ENCODE measurements at places on chromosomes 7 and 10. TPM values are rescaled to one million over a fixed set of nuclear protein-coding genes. Genes with fewer than 3 reads are reported as not detected.

Gene NEURL1
- 19.9 TPM for total RNA-seq

Gene GLRX3
- total RNA-seq: 168 TPM

Gene NEUROG3
- total RNA-seq: not detected

Gene TRIM50
- not detected for total RNA-seq

Gene GPAM
- total RNA-seq: 13.0 TPM

Gene OGDHL
- 3.0 TPM for total RNA-seq

DNA sequence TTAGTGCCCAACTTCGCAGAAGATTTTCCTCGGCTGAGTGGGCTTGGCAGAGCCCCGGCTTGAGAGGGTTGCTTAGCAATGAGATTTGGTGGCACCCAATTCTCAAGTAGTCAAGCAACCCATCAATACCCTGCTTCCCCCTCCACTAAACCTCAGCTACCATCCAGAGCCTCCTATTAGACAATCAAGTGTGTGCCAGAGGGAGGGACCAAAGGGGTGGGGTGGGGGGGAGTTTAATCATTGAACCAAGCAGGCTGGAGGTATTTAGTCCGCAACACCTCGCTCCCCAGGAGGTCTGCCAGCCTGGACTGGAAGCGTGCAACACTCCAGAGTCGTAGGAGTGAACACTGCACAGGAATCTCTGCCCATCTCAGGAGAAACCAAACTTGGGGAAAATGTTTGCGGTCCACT is at the start of gene HKDC1:
Gene HKDC1, plus strand, starts transcription at position 292 of the 411 bp plus-strand sequence. Its CDS starts 104 bp downstream, at position 396.
- DNase-seq: peak; percentile 50

GRCh38 chr7:37198906-37199485 is 249.7 kb downstream of the ELMO1 start:
- DNase-seq: peak; percentile 75

DNA sequence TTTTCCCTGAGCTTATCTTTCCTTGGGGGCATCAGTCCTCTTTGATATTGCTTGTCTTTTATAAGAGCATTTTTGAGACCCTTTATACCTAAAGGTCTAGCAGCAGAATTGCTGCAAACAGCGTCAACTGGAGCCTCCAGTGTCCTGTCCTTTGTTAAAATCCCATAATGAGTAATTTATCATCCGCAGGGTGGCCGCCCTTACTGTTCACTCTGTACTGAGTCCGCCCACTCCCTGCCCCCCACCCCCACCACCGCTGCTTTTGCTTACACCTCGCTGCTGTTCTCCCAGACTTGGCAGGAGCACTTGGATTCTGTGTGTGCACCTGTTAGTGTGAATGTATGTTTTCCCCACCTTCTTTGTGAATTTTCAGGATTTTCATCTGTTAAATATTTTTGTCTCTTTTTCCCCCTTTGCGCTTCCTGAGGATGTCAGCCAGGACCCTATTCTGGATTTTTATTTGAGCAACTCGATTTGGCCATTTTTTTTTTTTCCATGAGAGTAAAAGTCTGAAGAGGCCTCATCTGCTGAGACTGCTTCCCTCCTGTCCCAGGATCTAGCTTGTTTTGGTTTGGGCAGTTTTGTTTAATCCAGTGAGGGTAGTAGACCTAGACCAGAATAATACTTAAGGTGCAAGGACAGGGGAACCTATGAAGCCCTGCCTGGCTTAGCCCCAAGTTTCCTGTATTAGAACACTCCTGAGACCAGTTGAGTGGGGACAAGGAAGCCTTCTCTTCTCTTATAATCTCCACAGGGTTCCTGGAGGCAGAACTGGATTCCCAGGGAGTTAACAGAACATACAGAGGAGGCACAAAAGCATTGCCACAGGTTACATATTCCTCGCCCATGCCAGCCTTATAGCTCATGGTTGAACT is 8.2 kb downstream of the AGFG2 start:
- DNase-seq: no peak

DNA sequence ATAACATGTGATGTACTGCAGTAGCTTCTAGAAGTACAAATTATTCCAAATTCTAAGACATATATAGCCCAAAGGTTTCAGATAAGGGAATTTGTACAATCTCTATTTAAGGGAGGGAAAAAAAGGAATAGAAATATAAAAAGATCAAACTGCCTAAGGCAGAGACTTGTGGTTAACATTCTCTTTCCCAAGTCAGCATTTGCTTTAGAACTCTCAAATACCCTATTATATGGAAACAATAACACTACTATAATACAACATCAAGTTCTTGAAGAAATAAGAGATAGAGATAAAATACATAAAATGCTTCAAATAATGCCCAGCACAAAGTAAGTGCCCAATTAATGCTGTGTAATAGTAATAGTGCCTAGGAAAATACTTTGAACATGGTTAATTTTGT is 123.1 kb downstream of the CRPPA start:
- DNase-seq: no peak

DNA sequence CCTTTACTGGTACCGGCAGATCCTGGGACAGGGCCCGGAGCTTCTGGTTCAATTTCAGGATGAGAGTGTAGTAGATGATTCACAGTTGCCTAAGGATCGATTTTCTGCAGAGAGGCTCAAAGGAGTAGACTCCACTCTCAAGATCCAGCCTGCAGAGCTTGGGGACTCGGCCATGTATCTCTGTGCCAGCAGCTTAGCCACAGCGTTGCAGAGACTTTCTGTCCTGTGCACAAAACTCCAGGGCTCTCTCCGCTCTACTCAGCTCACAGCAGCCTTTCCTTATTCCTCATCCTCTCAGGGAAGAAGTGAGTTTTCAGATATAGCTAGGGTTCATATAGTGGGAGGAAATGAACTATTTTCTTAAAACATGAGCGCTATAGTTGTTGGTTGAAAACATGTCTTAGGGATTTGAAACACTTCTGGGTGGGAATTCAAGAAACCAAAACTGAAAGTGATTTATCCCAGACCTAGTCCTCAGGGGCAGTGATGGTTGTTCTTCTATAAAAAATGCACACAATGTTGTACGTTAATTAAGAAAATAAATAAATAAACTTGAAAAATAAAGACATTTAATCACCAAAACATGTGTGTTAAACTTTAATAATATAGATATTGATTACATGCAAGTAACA is 150.2 kb upstream of the PRSS58 start:
- DNase-seq: peak; percentile 54

- peak; percentile 55 for DNase-seq
These were observed 1.2 kb upstream of the HOXA2 start for GRCh38 chr7:27103489-27104226.

GRCh38 chr7:116211006-116211912 is 920 bp downstream of the TES start:
- peak; percentile 97 for DNase-seq

- DNase-seq: no peak
These were observed 20.6 kb downstream of the PAPOLB start for GRCh38 chr7:4841007-4841784.

GRCh38 chr7:5598261-5598761 is 174.7 kb upstream of the TNRC18 start:
- DNase-seq: no peak

DNA sequence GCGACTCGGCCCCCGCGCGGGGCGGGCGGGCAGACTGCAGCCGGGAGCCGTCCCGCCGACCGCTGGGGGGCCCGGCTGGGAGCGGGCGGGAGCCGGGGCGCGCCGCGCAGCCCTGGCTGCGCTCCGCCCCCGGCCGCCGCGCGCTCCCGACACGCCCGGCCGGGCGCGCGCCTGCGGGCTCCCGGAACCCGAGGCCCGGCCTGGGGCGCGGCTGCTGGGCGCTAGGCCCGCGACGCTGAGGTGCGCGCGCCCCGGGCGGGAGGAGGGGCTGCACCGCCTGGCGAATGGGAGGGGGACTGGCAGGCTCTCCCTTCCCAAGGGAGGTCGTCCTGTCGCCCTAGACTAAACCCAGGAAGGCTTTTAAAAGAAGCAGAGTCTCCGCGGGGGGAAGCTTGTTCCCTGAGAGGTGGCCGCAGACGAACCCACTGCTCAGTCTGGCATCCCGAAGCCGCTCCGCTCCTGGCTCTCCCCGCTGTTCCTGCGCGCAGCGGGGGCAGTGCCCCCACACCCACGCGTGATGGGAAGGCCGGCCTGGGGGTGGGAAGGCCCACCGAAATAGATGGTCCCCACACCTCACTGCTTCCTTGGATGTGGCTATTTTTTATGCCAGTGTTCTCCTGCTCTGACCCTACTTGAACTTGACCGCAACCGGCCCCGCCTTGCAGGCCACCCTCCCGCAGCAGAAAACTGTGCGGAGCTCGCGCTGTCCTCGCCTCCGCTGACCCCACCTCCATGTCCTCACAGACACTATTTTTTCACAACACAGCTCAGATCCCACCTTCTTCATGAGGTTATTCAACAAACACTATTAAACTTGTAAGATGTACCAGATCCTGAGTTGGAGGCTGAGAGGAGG is at the start of gene VOPP1:
Gene VOPP1, minus strand, starts transcription at position 125 of the 856 bp plus-strand sequence. CDS start 178 bp downstream, outside the sequence.
- DNase-seq: peak; percentile 56

GRCh38 chr10:118799777-118800176 is 45.0 kb upstream of the CACUL1 start:
- peak; percentile 85 for DNase-seq

DNA sequence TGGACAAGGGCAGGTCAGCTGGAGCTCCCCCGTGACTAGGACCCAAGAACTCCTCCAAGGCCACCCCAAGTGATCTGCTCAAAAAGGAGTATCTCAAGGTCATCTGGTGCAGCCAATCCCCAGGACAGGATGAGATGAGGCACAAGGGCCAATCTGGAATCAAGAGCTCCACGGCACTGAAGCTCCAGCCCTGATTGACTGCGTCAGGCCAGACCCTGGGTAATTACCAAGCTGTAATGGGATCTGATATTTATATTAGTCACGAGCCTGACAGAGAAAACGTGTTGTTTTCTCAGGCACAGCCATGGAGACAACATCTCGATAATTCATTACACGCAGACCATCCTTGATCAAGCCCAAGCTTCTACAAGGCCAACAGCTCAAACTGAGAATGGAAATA is 4.2 kb downstream of the KCNMA1 start:
- no peak for DNase-seq

DNA sequence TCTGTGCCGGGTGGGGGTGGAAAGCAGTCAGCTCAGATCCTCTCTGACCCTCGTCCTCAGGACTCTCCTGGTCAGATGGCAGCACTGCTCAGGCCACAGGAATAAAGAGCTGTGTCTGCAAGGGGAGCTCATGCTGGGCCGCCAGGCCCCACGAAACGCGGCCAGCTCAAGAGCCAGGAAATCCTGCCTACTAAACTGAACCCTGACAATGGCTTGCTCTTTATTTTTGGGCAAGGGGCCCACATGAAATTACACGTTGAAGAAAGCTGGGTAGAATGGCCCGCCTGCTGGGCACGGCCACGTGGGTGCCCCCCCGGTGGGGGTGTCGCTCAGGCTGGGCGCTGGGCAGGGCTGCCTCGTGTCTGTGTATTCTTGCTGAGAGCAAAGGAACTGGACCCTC is 103.0 kb downstream of the ITIH5 start:
- DNase-seq: no peak

DNA sequence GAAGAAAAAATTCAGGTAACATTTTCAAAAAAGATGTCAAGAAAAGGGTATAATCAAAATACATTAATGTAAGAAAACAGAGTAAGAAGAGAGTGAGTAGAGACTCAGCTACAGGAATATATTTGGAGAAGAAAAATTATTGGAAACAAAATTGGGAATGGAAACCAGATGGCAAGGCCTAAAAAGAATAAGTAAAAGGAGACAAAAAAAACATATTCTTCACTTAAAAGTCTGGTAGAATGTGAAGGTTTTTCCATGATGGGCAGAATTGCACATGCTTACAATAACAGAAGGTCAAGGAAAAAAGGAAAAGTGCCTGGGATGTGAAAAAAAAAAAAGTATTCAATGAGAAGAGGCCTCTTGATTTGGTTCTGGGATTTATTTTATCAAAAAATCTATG is 1061.8 kb upstream of the LRRTM3 start:
- no peak for DNase-seq

GRCh38 chr7:4882169-4883032 is 1.1 kb downstream of the RADIL start:
- DNase-seq: no peak

DNA sequence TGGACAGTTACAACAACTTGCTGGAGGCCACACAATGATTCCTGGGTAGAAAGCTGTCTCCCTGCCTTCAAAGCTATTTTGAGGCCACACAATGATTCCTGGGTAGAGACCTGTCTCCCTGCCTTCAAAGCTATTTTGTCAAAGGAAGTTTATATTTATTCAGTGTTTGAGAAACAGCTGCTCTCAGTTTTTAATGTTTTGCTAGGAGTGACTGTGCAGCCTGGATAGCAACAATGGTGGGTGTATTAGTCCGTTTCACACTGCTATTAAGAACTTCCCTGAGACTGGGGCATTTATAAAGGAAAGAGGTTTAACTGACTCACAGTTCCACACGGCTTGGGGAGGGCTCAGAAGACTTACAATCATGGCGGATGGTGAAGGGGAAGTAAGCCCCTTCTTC is 3.9 kb upstream of the SGPL1 start:
- DNase-seq: no peak

GRCh38 chr10:12097791-12098190 is 29.0 kb downstream of the DHTKD1 start:
- DNase-seq: peak; percentile 26

DNA sequence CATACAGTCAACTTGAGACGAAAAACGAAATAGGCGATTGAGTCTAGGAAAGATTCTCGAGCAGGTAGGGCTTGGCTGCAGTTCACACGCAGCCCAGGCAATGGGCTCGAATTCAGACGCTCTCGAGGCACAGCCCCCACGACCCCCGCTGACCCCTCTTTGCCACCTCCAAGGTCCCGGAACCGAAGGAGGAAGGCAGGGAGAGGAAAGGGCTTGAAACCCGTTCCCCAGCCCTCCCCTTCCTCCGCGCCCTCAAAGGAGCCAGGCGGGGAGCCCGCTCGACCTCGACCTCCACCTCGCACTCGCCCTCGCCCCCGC is 441 bp downstream of the CCDC186 start:
- DNase-seq: peak; percentile 15

DNA sequence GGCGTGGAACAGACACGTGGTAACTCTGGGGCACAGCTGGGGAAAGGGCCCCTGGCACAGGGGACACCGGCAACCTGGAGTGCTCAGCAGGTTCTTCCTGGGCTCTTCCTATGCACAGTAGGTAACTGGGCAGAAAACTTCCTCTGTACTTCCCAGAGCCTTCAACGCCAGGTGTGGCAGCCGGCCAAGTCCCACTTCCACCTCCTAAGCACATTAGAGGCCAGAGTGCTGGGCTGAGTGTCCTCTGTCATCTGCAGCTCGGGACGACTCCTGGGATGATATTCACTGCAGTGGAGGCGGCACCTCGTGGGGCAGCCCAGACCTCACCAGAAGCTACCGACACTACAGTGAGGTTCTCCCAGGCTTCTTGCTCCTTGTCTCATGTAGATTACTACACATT is 114.5 kb downstream of the LARP4B start:
- no peak for DNase-seq

DNA sequence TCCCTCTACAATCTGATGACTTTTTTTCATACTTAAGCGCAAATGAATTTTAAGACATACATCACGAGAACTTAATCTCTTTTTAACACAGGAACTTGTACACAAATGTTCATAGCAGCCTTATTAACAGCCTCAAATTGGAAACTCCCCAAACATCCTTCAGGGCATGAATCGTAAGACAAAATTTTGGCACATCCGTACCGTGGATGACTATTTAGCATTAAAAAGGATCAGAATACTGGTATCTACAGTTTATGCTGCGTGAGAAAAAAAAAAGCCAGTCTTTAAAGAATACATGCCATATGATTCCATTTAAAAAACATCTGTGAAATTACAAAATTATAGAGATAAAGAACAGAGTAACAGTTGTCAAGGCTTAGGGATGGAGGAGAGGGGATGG is 46.8 kb downstream of the PDE1C start:
- peak; percentile 55 for DNase-seq

- DNase-seq: peak; percentile 50
These were observed 28.0 kb upstream of the GSAP start for GRCh38 chr7:77444123-77444522.
